ENCODE measurements at places on chromosomes 11 and 22. TPM values are rescaled to one million over a fixed set of nuclear protein-coding genes. Genes with fewer than 3 reads are reported as not detected.
A peak's percentile ranks its signal among the peaks of the same experiment; 100 is the strongest.

DNA sequence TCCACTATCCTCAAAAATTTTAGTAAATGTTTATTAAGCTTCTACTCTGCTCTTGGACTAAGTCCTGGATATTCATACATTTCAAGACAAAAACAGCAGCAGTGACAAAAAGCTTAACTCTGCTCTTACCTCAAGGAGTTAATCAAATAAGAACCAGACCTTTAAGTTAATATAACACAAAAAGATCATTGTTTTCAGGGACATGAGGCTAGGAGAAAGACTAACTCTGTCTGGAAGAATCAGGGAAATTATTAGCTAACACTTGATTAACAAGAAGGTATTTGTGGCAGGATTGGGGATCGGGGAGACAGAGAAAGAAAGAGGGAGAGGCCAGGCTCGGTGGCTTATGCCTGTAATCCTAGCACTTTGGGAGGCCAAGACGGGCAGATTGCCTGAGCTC, 74.4 kb downstream of the PPP2R1B start:
- DNase-seq, result no peak

DNA sequence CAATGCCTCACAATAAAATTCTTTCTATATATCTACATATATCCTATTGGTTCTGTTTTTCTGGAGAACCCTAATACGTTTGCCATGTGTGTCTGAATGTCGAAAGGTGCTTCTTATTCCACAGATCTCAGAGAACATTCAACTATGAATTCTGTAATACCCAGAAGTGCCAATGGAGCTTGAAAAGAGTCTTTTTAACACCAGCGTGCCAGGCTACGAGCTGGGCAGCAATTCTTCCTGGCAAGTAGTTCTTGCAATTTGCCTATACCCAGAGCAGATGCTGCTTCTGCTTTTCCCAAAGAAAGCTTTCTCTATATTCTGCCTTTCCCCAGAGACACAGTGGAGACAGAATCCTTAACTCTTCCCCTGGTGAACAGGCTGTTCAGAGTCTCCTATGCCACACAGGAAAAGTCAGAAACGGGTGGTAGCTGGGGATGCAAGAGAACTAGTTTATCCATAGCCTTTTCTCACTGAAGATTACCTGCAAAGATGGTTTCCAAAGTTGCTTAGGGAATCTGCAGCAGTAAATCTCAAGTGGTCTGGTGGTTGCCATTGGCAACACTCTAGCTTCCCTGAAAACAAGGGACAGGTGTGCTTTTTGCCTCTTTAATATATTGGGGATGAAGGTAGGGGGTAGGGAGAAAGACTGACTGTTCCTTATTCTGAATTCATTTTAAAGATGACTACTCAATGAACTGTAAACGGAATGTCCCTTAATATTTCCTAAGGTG, 16.8 kb upstream of the PAFAH1B2 start:
- no peak for DNase-seq

DNA sequence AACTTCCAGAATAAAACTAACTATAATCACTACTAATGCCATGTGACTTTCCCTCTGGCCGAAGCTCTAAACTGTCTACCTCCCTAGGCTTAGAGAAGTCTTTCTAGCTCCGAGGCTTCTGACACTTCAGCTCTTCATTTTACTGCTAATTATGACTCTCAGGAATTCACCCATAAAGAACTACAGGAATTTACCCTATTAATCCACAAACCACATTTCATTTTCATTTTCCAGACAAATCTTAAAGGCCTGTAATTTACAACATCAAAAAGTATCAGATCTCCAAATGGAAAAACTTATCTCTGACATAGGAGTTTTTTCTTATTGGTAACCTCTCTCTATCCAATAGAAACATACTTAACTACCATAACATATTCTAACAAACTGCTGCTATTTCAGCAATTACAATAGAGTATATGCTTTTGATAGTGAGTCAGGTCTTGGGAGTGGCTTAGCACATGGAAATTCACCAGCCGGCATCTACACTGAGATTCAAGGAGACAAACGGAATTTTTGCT, 33.4 kb downstream of the MRTFA start:
- DNase-seq, result no peak

DNA sequence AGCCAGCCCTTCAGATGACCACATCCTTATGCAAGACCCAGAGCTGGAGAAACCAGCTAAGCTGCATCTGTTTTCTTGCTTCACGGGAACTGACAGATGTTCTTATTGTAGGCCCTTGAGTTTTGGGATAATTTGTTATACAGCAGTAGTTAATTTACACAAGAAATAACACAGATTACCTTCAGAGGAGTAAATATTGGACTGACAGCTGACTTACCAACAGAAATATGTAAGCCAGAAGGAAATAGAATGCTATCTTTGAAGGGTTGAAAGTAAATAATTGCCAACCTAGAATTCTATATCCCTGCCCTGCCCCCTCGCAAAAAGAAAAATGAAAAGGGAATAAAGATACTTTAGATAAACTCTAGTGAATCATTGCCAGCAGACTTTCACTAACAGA, 124.1 kb downstream of the WNT7B start:
- no peak for DNase-seq

The LMO2 gene
- total RNA-seq, result 4.0 TPM

- peak; percentile 8 for DNase-seq
Measured at GRCh38 chr22:46573781-46574437, 36.5 kb upstream of the CELSR1 start.
